ENCODE measurements at places on chromosomes 16 and 17.

- no peak for DNase-seq
Observed at GRCh38 chr17:4105232-4105631, 37.6 kb downstream of the ZZEF1 start.

DNA sequence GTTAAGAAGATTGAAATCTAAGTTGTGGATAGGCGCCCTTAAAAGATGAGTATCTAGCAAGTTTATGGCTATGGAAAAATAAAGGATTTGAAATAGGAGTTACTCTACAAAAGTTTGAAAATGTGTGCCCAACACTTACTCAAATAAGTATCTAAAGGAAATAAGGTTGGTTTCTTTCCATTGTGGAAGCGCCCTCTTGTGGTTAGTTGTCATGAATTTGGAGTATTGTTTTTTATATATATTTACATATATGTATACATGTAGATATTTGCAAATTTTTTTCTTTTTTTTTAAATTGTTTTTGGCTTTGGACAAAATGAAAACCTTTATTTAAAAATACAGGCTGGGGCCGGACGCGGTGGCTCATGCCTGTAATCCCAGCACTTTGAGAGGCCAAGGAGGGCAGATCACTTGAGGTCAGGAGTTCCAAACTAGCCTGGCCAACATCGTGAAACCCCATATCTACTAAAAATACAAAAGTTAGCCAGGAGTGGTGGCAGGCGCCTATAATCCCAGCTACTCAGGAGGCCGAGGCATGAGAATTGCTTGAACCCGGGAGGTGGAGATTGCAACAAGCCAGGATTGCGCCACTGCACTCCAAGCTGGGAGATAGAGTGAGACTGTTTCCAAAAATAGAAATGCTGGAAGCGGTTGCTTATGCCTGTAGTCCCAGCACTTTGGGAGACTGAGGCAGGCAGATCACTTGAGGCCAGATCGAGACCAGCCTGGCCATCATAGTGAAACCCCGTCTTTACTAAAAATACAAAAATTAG lies 24.0 kb upstream of the VPS4A start:
- DNase-seq, result no peak

GRCh38 chr17:45751466-45751865 lies 32.7 kb upstream of the CRHR1 start:
- no peak for DNase-seq

GRCh38 chr17:225551-225950 lies 44.1 kb upstream of the DOC2B start:
- no peak for DNase-seq

- no peak for DNase-seq
Observed at GRCh38 chr17:21318439-21318838, 33.9 kb downstream of the MAP2K3 start.

DNA sequence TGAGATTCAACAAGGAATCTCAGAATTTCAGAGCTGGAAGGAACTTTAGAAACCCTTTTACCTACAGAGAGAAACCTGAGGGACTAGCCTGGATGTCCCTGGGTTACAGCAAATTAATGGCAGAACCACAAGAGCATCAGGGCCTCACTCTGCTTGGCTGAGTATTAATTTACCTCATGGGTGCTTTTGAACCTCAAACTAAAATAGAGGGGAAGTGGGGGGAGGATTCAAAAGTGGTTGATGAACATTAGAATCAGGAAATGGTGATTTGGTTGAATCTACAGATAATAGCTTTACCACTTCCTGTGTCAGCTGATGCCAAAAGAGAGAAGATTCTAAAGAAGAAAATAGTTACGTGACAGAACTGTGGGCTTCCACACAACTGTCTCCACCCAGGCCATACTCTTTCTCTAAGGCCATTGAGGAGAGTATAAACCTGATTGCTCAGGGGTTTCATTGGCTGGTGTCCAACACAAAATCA lies 11.3 kb upstream of the SKAP1 start:
- no peak for DNase-seq

DNA sequence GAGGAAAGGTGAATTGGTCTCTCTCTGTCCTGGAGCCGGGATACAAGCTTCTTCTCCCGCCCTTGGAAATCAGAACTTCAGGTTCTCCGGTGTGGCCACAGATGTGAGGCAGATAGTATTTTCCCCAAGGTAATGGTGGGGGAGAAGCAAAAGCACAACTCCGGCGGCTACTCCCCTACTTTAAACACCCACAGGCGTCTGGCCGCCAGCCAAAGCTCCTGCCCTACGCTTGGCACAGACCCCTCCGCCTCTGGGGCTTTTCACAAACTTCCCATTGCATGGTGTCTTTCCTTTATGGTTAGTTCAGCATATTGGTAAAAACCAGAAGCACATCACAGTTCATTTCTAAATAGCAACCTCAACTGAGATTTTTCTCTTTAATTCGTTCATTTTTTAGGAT lies 39.4 kb upstream of the B4GALNT2 start:
- no peak for DNase-seq

All from activated T-helper 1 cell treated with anti-CD3 and anti-CD28 coated beads, Interleukin-2, amount 50 U/mL, for 16 hours (primary cell).